ENCODE measurements at places on chromosomes 1 and 21. TPM values are rescaled to one million over a fixed set of nuclear protein-coding genes. Genes with fewer than 3 reads are reported as not detected.

The ANP32E gene
- total RNA-seq = 28.7 TPM

The PAFAH2 gene
- 12.6 TPM for total RNA-seq

The CD1D gene
- 2.0 TPM for total RNA-seq

The ACBD6 gene
- 71.7 TPM for total RNA-seq

The RXFP4 gene
- total RNA-seq = not detected

The CHIA gene
- total RNA-seq = not detected

The CA6 gene
- total RNA-seq = not detected

The AGMAT gene
- total RNA-seq = 0.70 TPM

The TEDDM1 gene
- total RNA-seq = not detected

The SCP2 gene
- 106 TPM for total RNA-seq

The B3GALT2 gene
- not detected for total RNA-seq

The FAM229A gene
- total RNA-seq = 0.78 TPM

The PLPPR5 gene
- not detected for total RNA-seq

The LEFTY1 gene
- not detected for total RNA-seq

The UBXN10 gene
- not detected for total RNA-seq

The KCNJ9 gene
- not detected for total RNA-seq

The IVL gene
- 60.1 TPM for total RNA-seq

The KRTAP7-1 gene
- total RNA-seq = not detected

The ZBTB8A gene
- total RNA-seq = 5.3 TPM

The S100A8 gene
- total RNA-seq = 1,254 TPM

The BTBD8 gene
- total RNA-seq = 2.5 TPM
